ENCODE measurements at places on chromosomes 2 and 18.
A peak's percentile ranks its signal among the peaks of the same experiment; 100 is the strongest.

DNA sequence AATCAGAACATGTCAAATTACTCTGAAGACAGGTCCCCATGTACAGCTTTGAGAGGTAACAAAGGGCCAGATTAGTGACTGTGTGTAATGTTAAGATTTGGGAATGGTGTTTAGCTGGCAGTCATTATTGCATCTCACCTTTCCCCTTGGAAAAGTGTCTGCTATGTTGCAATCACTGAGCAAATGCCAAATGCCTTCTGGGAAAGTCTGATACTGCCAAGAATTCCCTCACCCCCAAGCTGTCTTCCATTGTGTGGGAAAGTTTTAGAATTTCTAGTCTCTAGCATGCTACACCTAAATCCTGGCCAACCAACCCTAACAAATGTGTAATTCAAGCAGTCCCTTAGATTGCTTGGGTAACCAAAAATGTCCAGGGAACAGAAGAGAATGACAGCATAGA, 13.6 kb upstream of the PELI1 start:
- DNase-seq: no peak

DNA sequence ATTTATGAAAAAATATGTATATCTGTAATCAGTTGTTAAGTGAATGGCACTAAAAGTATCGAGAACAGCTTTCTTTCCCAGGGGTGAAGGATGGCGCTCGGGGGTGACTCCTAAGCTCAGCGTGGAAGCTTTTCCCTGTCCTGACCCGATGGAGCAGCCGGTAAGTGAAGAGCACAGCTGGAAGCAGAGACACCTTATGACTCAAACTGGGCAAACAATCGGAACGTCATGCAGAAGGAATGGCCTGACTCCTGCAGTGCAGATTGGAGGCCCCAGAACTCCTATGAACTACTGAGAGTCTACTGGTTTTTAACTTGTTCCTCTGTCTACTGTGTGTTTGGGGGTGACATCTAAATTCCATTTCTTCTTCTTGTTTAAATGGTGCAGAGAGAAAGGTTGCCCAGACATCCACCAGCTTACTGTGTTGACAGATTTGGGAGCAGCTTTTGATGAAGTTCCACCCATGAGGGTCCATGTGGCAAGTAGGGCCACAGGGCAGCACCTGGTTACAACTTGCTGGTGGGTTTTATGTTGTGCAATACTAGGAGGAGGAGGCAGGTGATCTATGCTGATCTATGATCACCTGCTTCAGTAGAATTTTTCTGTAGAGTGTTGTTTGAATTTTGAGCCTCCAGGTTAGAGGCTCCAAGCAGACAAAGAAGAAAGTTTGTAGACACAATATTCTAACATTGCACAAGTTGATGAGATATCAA, 52.8 kb upstream of the TMEM182 start:
- DNase-seq: peak; percentile 6

DNA sequence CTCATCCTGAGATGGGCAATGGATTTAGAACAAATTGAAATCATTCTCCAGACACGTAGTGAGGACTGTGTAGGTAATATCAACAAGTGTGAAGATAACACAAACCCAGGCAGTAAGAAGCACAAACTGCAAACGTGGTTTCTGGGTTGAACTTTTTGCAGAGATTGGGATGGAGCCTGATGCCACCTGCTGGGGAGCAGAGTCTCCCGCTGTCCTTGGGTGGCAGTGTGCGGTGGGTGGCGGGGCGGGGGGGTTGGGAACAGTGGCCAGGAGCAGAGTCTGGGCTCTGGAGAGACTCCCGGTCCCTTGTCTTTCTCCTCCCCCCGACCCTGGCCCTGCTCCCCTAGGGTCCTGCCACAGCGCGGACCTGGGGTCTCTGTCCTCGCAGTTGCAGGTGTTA, 19.5 kb downstream of the TRAF3IP1 start:
- DNase-seq: no peak

- DNase-seq: no peak
Measured at GRCh38 chr2:3730646-3731045, 27.3 kb downstream of the DCDC2C start.

DNA sequence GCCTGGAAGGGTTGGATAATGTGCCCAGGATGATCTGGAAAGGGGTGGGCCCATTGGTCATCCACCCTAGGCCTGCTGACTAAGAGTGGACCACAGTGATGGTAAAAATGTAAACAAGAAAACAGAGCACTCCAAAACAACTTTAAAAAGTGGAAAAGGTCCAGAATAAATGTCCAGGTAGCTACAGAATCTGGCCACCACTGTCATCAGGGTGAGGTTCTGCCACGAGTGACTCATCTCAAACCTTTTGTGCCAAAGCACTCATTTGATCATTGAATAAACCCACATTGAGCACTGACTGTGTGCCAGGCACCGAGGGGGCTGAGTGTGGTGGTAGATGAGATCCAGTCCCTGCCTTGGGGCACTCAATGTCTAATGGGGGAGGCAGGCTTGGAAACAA, 64.9 kb downstream of the EMX1 start:
- no peak for DNase-seq

DNA sequence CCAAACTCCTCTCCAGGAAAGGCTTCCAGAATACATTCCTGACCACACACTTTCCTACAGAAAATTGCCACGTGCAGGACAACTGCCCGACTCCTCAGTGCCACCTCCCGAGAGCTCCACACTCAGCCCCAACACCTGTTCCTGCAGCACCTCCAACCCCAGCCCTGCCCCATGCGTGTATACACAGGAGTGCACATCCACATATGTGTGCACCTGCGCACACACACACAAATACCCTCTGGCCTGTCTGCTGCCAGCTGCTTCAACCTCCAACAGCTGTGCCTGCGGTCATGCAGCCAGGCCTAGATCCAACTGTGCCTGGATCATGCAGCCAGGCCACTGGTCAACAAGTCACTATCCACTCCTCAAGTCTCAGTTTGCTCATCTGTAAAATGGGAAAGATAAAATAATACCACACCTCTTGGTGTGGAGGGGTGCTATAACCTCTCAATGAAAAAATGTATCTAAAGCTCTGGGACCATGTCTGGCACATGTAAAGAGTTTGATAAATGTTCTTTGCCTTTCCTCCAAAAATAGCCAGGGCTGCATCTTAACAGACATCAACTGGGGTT, 152.1 kb upstream of the ID2 start:
- no peak for DNase-seq

GRCh38 chr2:194363878-194364277, 1293.1 kb upstream of the SLC39A10 start:
- DNase-seq: no peak

- DNase-seq: no peak
Measured at GRCh38 chr2:127679680-127680361, 4.5 kb upstream of the LIMS2 start.

GRCh38 chr18:67241299-67241698, 275.2 kb downstream of the DSEL start:
- DNase-seq: no peak

GRCh38 chr18:45127405-45127804, 446.7 kb downstream of the SETBP1 start:
- no peak for DNase-seq

GRCh38 chr2:2188344-2188920, 142.6 kb downstream of the MYT1L start:
- no peak for DNase-seq

DNA sequence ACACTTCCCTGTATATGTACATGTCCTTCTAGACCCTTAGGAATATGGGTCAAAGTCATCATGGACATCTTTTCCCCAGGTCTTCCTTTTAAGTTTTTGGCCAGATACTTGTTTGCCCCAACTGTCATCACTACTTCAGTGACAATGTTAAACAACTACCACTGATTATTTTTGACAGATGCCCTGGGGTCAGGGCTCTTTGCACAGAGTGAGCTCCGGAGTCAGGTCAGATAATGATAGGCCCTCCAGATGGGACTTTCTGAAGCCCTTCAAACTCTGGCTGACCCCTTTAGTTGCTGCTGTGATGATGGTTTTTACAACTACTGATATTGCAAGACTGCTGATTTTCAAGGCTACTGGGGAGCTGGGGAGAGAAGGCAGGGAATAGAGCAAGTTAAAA, 449.4 kb upstream of the HS6ST1 start:
- no peak for DNase-seq

DNA sequence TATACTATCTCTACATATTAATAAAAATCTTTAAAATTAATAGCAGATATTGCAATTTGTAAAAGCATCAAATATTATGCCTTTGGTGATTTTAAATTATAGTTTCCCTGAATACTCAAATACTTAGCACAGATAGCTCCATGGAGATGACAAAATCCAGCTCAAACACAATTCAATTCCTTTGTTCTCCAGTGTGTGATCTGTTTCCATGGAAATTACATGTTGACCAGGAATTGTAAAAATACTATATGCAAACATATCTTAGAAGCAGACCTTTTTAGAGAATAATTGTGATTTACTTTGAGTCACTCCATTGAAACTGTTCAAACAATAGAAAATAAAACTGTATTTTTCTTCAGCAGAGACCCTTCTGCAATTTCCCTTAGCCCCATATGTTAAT, 68.3 kb downstream of the FAM161A start:
- DNase-seq: no peak

DNA sequence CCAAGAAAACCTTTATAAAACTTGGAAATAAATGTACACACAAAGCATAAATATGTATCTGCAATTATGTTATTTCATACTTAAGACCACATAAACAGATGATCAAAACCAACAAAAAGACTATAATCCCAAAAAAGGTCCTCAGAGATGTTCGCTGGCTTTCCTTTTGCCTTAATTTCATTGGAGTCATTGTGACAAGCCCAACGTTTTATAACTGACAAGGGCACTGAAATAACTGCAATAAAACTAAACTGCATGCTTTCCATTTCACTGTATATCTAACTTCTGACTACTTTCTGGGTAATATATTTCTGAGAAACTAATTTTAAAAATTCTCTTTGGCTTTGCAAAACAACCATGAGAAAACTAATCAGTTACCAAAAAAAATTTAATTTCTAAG, 56.5 kb downstream of the REV1 start:
- no peak for DNase-seq

DNA sequence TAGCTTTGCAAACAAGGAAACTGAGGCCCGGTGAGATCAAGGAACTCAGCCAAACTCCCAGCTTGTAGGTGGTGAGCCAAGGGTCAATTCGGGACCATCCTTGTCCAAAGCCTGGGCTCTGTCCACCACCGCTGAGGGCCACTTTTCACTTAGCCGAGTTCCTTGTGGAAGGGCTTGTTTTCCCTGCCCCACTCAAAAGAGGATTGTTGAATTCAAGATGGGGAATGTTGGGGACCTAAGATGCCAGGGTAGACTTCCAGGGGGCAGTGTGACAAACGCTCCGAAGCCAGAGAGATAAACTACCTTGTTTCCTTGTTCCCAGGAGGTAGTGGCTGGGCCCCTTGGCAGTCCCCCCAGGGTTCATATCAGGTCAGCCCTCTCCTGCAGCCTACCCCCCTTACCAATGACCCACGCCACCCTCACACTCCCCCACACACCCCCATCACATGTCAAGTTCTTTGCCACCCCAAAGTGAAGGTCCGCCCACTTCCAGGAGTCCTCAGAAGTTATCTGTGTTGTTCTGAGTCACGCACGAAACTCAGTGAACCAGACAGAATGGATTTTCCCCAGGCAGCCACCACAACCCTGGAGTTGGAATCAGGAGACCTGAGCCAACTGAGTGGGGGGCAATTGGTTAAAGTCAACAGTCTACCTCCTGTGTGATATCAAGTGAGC, 10.3 kb upstream of the ATOH8 start:
- DNase-seq: no peak

- DNase-seq: peak; percentile 98
Measured at GRCh38 chr18:27605107-27605834, 420.2 kb upstream of the CHST9 start.

- DNase-seq: no peak
Measured at GRCh38 chr2:74471332-74472065, 981 bp downstream of the MRPL53 start.

DNA sequence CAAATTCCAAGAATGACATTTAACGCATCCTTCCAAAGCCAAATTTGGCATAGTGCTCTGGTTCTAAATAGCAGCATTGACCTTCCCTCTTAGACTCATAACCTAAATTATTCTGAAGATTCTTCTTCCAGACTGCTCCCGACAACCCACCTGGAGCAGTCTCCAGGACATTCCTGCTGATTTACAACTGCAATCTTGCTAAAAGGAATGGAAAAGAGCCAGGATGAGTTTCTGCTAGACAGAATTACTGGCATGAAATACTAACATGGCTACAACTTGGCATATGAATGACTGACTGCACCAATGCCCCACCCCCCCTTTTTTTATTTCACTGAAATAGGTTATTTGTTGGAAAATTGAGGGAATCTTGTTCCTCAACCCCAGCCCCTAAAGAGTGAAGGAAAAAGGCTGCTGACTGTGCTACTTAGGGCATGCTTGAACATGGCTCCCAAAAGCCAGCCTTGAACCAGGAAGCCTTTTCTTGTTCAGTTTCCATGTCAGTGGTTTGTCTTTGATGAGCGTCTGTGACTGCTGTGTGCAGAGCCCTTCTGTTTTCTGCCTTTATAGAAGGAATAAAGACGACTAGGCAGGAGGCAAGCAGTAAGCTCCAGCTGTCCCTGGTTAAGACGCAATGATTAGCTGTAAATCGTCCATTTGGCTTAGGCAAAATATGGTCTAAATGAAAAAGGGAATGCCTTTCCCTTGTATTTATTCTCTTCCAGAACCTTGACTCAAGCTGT, 47.4 kb upstream of the ITGB6 start:
- no peak for DNase-seq

DNA sequence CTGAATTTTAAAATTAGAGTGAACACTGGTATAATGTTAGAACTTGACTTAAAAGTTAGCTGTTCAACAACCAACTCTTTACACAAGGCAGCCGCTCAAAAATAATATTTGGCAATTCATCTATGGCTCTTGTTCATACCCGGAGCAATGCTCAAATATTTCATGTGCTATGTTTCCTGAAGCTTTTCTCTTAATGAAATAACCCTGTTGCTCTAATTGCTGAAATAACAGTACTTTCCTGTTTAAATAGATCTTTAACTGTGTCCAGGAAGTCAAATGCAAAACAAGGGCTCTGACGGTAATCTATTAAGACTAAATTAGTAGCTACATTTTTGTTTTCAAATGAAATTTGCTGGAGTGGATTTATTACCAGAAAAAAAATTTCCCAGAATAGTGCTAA, 33.7 kb downstream of the RFTN2 start:
- no peak for DNase-seq
